ENCODE measurements at places on chromosomes 7 and 10. TPM values are rescaled to one million over a fixed set of nuclear protein-coding genes. Genes with fewer than 3 reads are reported as not detected.

ATOH7 gene
- not detected for total RNA-seq

MMP21 gene
- total RNA-seq: 0.71 TPM

PKD2L1 gene
- total RNA-seq: not detected

PRRT4 gene
- 0.34 TPM for total RNA-seq

UNC5B gene
- total RNA-seq: 25.7 TPM

DNAH11 gene
- 3.7 TPM for total RNA-seq

UTF1 gene
- total RNA-seq: not detected

HOGA1 gene
- total RNA-seq: 4.4 TPM

NKX6-2 gene
- total RNA-seq: not detected

GSTK1 gene
- total RNA-seq: 249 TPM

MCM10 gene
- total RNA-seq: 0.23 TPM

SLC13A4 gene
- total RNA-seq: 0.41 TPM

GRID2IP gene
- total RNA-seq: 0.20 TPM

MRLN gene
- not detected for total RNA-seq

CRHR2 gene
- total RNA-seq: not detected

CNPY1 gene
- total RNA-seq: not detected

GOLGA7B gene
- total RNA-seq: 11.7 TPM

SH2D4B gene
- total RNA-seq: not detected

CADPS2 gene
- 11.1 TPM for total RNA-seq

HOXA11 gene
- not detected for total RNA-seq

SLC26A5 gene
- total RNA-seq: not detected

NKX1-2 gene
- total RNA-seq: not detected

KEL gene
- total RNA-seq: 0.25 TPM

STAG3 gene
- 0.64 TPM for total RNA-seq

LBX1 gene
- not detected for total RNA-seq

CCM2 gene
- total RNA-seq: 37.0 TPM

ANXA8 gene
- total RNA-seq: 1.3 TPM

SAP25 gene
- not detected for total RNA-seq

RADIL gene
- 10.3 TPM for total RNA-seq

ELMO1 gene
- total RNA-seq: 20.8 TPM

PON3 gene
- 1.1 TPM for total RNA-seq

GPNMB gene
- total RNA-seq: 130 TPM
